ENCODE measurements at places on chromosomes 12 and 14.

DNA sequence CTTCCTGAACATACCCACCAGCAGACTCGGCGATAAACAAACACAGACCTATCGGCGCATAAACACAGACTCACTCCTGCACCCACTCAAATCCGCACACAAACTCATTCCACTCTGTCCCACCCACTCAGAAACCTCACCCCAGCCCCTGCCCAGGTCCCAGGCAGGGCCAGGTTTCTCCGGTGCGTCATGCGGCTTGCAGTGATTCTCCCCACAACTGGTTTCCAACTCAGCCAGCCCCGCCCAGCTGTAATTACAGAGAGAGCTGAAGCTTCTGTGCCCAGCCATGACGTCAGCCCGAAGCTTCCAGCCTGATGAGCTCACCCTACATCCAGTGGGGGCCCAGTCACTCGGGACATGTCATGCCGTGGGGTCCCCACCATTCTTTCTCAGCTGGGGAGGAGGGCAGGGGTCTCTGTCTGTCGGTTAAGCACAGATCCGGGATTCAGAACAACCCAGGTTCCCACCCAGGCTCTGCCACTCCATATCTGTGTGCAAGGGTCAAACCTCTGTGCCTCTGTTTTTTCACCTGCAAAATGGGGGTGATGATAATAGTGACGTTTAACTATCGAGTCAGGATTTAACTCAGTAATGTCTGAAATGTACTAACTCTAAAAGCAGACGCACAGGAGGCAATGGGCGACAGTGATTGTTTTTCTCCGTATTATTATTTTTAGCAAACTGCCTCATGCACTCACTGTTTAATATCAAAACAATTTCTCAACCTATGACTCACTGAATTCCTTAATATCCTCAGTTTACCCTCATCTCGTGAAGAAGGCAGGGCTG lies 2.3 kb upstream of the HSPB8 start:
- no peak for DNase-seq

DNA sequence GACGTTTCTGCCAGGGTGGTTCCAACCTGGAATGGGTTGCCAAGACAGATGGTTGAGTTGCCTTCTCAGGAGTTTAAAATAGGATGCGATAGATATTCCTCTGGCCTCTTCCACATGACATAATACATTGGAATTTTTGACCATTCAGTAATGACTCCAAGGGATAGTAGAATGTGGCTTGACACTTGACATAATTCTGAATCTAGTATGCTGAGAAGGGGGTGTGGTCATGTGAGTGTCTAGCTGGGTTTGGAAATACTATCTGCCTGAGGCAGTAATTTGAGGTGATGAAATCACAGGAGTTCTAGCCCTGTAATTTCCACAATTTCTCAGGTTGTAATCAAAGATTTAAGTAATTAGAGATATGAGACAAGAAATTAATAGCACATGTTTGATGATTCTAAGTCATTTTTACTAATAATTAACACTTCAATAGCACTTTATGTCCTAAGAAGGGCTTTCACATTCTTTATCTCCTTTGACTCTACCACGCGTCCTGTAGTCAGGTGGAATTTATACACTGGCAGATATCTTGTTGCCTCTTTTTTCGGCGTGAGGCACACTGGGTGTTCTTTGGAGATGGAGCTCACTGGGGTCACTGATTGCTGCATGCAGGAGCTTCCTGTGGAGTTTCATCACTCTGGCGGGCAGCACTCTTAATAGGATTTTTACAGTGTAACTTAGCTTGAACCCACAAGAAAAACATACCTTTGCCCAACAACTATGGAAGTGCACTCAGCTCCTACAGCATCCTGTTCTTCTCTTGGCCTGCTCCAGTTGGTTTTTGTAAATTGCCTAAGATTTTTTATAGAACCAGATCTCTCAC lies 3.2 kb upstream of the AMIGO2 start:
- no peak for DNase-seq

DNA sequence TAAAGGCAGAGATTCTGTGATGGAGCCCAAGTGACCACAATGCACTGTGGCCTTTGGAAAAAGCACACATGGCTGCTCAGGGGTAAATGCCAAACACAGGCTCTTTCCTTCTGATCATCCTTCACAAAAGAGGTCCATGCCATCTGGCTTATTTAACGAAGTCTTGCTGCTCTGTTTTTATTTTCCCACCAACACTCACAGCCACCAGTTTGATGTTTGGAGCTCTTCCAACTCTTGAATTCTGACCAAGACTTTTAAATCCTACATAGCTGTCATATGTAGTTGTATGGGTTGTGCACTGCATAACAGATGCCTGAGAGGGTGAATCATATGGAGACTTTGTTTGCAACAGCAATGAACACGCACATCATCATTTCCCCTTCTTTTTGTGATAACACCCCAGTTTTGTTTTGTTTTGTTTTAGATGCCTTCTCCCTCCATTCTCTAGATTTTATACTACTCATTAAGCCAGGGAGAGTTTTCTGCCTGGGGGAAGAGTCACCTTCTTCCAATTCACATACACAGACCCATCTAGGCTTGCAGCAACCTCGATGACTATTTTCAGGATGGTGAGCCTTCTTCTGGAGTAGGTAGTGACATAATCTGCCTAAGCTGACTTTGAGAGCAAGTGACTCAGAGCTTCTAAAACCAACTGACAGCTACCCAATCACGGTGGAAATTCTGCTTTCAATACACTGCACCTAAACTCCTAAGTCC lies 145.2 kb upstream of the WSCD2 start:
- DNase-seq = no peak

GRCh38 chr12:76252031-76252430 lies 96.2 kb downstream of the BBS10 start:
- no peak for DNase-seq

DNA sequence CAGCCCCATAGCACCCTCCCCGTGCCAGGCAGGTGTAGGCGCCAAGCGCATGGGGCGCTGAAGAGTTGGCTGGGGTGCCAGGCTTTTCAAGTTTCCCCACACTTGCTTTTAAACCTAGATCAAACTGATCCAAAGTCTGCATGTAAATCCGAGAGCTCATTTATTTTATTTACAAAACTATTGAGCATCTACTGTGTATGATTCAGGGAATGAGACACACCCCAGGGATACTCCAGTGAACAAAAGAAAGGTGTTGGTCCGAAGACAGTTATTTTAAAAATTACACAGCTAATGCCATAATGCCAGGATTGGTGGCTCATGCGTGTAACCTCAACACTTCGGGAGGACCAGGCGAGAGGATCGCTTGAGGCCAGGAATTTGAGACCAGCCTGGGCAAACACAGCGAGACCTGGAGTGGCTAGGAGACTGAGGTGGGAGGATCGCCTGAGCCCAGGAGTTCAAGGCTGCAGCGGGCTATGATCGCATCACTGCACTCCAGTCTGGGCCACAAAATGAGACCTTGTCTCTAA lies 780 bp upstream of the SLC41A2 start:
- DNase-seq = no peak

DNA sequence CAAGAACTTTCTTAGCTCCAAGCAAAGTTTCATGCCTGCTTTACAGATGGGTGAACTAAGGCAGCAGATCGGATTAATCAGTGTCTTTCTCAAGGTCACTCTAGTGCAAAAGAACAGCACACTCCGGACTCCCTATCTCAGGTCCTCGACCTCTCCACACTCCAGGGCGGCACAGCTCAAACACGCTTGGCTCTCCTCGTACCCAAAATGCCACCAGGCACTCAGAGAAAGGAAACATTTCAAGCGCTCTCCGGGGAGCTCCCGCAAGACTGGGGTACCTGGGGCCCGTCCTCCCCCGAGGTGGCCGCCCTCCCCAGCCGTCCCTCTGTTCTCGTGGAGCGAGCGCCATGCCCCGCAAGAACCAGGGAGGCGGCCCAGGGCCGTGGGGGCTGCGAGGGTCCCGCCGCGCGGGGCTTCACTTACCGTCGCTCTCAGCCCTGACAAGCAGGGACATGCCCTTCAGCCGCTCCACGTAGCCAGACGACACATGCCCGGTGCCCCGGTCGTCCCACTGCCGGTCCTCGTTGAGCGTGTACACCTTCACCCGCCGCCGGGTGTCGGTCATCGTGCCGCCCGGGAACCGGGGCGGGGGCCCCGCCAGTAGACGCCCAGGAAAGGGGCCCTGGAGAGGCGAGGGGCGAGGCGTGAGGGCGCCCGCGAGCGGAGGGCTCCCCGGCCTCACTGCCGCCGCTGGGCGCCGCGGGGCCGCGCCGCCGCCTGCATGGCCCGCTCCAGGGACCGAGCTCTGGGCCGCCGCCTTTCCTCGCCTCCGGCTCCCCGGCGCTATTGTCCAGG lies 830 bp downstream of the PPP4R3A start:
- no peak for DNase-seq

- DNase-seq = no peak
Measured at GRCh38 chr14:31927348-31927832, 149.7 kb upstream of the ARHGAP5 start.

- DNase-seq = no peak
Measured at GRCh38 chr14:90536511-90537191, 139.8 kb downstream of the CALM1 start.

- DNase-seq = no peak
Measured at GRCh38 chr14:66233591-66233990, 252.6 kb upstream of the CCDC196 start.

- DNase-seq = no peak
Measured at GRCh38 chr12:53523131-53523530, 15.8 kb upstream of the NPFF start.

GRCh38 chr14:64753374-64753773 lies 49.1 kb downstream of the PLEKHG3 start:
- no peak for DNase-seq

DNA sequence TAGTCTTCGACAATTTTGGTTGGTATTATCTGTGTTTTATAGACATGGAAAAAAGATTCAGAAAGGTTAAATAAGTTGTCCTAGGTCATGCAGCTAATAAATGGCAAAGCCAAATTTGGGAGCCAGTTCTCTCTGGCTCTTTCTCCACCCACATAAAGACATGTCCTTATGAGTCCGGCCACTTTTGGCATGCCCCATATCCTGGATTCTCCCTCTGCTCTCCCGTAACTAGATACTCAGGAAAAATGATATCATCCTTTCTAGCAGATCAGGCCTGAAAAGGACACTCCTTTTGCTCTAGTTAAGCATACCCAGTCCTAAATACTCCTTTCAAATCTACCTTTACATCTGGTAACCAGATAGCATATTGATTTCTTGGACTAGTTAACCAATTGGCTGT lies 64.4 kb downstream of the TTLL5 start:
- DNase-seq = no peak

GRCh38 chr14:69685716-69686115 lies 74.3 kb downstream of the SUSD6 start:
- DNase-seq = no peak

GRCh38 chr12:123223241-123223668 lies 9.7 kb downstream of the MPHOSPH9 start:
- peak; percentile 61 for DNase-seq

DNA sequence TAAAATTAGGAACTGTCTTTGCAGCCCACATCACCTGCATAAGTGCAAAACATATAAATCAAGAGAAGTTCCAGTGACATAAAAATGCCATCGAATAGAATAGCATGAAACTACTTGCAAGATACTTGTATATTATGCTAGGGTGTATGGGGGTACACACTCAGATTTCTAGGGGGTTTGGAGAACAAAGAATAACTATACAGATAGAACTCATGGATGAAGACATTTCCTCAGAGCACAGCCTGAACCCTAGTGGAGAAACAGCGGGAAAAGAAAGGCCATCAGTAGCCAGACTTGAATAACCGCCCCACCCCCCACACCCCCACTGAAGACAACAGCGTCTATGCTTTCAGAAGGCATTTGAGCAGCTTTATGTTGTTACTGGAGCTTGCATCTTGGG lies 425.8 kb downstream of the NPAS3 start:
- no peak for DNase-seq

- no peak for DNase-seq
Measured at GRCh38 chr14:93535537-93535936, 104.8 kb downstream of the UNC79 start.

Measured in central memory CD4-positive, alpha-beta T cell (primary cell).